Fibroblast of skin of left biceps (primary cell): ENCODE measurements at places on chromosomes 2 and 18.

DNA sequence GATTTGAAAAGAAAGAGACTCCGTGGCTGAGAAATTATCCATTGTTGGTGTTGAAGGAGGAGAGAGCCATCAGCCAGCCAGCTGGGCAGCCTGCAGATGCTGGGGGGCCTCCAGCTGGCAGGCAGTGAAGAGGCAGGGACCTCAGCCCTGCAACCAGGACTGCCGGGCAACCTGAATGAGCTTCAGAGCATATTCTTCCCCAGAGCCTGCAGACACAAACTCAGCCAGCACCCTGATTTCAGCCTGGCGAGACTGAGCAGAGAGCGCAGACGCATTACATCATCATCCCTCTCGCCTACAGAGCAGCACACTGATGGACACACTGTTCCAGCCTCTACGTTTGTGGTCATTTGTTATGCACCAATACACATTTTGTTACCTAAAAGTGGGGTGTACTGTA lies 150.7 kb upstream of the RAB6C start:
- no peak for DNase-seq

- no peak for DNase-seq
Measured at GRCh38 chr2:217329023-217329431, 469.2 kb upstream of the TNP1 start.

DNA sequence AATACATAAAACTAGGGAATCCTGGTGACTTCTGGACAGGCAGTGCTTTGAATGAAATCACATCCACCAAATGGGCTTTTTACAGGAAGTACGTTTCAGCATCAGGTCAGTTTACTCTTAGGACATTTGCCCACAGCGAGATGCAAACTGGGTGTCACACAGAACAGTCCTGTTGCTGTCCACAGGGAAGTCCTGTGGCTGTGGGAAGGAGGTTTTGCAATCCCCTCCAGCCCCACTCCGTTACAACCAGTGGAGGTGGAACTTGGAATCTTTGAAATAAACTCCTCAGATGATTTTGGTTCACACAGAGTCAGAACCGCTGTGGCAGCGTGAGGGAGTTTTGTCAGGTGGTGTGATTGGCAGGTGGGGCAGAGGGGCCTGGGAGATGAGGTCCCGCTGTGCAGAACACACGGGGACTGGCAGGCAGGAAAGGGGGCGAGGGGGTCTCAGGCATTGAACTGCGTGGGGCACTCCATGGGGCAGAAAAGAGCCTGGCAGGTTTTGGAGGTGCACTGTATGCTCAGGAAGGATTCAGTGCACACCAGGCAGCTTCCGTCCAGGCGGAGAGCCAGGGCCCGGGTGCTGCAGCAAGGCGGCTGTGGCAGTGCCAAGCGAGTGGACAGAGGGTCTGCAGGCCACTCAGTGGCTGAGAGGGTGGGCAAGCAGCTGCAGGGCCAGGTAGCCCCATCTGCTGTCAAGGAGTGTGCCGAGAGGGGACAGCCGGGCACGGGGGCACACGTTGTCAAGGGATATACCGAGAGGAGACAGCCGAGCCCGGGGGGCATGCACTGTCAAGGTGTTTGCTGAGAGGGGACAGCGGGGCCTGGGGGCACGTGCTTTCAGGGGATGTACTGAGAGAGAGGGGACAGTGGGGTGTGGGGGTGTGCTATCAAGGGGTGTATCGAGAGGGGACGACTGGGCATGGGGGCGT lies 148.7 kb downstream of the LDLRAD4 start:
- DNase-seq, result no peak

- no peak for DNase-seq
Measured at GRCh38 chr2:202307690-202308089, 42.1 kb downstream of the NOP58 start.

- no peak for DNase-seq
Measured at GRCh38 chr18:79720359-79720733, 40.7 kb downstream of the CTDP1 start.

- no peak for DNase-seq
Measured at GRCh38 chr2:108627911-108628567, 91.2 kb upstream of the RANBP2 start.

GRCh38 chr18:24121625-24122024 lies 17.2 kb upstream of the CABYR start:
- DNase-seq, result no peak

GRCh38 chr2:62176801-62177200 lies 19.1 kb upstream of the B3GNT2 start:
- no peak for DNase-seq

DNA sequence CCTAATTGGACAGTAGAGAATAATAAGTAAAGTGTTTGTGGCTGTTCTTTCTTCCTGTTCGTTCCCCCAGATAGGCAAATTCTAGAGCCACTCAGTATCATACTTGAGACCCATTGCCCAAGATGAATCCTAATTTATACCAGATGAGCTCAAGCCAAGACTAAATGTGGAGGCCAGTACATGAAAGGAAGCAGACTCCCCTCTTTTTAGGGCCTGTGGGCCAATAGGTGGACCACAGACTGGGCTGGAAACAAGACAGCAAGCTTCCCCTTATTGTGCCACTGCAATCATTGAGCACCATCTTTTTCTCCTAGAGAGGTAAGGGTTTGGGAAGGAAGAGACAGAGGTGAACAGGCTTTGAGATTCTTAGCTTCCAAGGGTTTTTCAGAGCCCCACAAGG lies 141.9 kb downstream of the MGAT5 start:
- no peak for DNase-seq

DNA sequence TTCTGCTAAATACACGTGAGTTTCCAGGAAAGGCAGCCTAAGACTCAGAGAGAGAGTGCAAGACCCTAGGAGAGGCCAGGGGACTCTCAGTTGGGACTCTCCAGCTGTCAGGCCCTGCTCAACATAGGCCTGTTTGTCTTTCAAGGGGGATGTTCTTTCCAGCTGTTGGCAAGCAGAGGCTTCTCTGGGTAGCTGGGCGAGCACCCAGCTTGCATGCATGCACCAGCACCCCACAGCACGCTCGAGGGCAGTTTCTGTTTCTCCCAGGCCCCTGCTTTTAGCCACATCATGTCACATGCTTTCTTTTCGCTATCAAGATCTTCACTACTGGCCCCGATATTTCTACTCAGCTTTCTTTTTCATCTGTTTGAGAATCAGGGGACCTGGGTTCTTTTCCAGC lies 479.3 kb upstream of the HS6ST1 start:
- no peak for DNase-seq

DNA sequence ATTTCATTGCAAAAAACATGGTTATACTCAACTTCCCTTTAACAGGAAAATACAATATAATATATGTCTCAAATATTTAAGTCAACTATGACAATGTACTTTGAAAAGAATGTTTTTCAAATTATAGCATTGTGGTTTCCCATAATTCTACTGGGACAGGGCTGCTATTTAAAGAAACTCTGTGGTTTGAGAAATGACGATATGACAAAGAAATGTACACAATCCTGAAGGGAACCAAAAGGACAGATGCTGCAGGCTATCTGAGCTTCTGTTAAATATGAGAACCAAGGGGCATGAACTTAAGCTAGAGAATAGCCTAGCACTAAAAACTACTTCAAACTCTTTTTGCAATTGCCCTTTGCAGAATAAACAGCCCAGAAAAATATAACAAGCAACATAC lies 415.9 kb downstream of the GRB14 start:
- DNase-seq, result peak; percentile 65

- no peak for DNase-seq
Measured at GRCh38 chr2:55384786-55385185, 34.9 kb downstream of the CCDC88A start.

DNA sequence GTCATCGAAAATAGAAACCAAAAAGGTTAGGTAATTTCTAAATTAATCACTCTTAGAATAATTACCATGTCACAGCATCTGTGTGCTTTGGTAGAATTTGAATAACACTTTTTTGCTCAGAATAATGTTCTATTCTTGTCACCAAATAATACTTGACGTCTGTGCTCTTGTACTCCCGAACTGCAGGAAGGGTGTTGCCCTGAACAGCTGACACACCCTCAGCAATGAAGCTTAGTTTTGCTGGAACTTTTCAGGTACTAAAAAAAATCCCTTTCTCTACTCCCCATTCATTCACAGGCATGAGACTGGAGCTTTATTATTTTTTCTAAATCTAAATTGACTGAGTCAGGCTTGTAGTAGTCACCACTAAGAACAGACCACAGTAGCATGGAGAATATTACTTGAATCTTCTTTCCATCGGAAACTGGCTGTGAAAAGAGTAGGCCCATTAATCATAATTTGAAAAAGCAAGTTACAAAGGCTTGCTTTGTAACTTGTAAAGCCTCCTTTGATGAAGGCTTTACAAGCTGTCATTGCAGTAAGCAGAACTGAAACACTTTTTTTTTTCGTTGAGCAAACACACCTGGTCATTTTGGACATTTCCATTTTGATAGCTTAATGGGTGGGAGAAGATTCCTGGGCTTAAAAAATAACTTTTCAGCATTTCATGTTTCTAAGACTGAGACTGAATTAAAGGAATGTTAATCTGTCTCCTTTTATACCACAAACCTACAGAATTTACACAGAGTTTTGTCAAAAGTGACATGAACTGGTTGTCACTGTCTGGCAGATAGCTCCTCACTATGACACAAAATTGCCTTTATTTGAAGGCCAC lies 70.3 kb upstream of the PELI1 start:
- no peak for DNase-seq

- no peak for DNase-seq
Measured at GRCh38 chr2:64396551-64396950, 57.4 kb upstream of the LGALSL start.

DNA sequence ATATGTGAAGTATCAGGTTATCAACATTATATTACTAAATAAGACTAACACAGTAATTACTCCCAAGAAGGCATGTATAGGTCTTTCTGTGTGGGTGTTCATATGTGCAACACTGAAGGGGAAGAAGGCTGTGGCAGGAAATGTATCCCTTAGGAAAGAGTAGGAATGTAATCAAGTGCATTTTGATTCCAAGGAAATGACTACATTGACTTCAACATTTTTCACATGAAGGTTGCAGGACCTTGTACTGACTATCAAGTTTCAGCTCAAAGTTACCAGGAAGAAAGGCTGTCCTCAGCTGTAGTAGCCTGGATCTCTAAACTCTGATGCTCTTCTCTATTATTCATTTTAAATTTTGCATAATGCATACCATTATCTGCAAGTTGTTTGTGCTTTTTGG lies 680.8 kb downstream of the NYAP2 start:
- peak; percentile 61 for DNase-seq

DNA sequence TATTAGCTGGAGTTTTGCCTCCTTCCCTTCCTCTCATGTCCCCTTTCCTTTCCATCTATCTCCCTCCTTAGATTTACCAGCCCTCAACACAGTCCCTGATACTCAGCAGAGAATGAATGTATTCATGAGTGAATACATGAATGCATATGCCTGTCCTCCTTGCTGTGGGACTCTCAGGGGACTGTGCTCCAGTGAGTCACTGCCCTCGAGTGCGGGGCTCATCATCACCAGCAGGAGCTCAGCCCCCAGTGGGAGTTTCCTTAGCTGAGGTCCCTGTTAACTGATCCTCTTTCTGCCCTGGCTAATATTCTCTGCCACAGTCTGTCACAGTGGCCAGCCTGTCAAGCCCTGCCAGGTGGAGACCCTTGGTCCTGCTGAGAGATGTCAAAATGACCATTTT lies 104.9 kb upstream of the LHCGR start:
- no peak for DNase-seq

DNA sequence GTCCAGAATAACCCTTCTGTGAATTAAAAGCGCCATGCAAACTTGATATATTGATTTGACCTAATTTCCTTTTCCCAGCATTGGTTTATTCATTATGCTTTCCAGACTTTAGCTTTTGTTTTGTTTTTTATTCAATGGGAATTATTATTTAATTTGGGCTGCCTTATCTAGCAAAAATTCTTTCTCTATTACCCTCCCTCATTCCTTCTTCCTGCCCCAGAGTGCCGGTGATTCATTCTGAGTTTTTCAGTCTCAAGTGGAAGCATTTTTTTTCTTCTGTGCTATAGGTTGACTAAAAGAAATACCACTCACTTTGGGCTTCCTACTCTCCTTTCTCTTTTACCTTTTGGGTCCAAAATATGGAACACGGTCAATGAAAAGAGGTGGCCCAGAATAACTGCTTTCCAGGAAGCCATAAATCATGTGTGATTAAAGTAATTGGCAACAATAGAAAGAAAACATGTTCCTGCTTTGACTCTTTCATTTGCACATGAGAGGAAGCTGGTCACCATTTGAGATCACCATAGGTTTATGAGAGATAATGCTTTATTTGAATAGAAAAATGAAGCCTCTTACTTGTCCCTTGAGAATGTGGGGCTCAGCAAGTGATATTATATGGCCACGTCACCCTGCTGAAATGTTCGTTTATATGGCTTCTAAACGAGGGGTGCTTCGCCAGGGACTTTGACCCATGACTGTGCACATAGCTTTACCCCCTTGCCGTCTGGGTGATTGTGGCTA lies 422.8 kb upstream of the ZEB2 start:
- DNase-seq, result no peak

DNA sequence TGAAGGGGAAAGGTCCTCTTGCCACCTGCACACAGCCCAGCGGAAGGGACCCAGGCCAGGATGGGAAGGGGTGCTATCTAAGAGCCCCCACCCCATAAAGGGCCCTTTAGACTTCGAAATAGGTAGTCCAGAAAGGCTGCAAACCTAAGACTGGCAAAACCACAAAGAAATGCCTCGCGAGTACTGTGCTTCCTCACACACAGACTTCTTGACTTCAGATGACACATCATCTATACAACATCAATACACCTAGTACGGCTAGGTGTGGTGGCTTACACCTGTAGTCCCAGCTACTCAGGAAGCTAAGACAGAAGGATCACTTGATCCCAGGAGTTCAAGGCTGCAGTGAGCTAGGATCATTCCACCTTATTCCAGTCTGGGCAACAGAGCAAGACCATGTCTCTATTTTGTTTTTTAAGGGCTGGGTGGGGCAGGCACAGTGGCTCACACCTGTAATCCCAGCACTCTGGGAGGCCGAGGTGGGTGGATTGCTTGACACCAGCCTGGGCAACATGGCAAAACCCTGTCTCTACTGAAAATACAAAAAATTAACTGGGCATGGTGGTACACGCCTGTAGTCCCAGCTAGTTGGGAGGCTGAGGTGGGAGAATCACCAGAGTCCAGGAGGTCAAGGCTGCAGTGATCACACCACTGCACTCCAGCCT lies 125.8 kb downstream of the CABLES1 start:
- DNase-seq, result no peak

DNA sequence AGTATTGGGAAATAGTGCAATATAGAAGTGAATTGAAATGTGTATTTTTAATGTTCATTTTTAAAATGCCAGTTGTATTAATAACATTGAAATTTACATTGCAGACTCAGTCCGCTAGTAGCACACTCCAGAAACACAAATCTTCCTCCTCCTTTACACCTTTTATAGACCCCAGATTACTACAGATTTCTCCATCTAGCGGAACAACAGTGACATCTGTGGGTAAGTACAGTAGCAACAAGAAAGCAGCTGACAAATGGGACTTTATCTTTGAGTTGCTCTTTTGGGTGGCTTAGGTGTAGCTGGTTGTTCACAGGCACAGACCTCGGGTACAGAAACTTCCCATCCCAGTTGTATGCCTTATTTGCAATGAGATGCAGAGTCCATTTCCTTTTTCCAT lies 118.2 kb upstream of the IL1R2 start:
- DNase-seq, result no peak
